Effector memory CD4-positive, alpha-beta T cell (primary cell): ENCODE measurements at places on chromosomes 4 and X.

DNA sequence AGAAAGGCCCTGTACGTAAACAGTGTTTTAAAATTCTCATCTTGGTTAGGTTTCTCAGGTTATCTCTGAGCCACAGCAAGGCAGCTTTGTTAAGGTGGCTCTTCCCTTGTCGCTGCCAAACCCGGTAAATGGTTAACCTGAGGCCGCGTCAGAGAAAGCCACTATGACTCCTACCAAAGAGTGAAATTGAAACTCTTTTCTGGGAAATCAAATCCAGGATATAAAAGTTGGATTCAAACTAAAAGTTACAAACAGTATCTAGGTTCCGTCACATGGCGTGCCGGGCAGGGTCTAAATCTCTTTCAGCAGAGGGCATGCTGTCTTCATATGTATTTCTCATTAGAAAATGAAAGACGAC lies 433 bp downstream of the MMAA start:
- peak; percentile 16 for DNase-seq

- no peak for DNase-seq
Observed at GRCh38 chr4:37439809-37440474, 195.4 kb downstream of the NWD2 start.

DNA sequence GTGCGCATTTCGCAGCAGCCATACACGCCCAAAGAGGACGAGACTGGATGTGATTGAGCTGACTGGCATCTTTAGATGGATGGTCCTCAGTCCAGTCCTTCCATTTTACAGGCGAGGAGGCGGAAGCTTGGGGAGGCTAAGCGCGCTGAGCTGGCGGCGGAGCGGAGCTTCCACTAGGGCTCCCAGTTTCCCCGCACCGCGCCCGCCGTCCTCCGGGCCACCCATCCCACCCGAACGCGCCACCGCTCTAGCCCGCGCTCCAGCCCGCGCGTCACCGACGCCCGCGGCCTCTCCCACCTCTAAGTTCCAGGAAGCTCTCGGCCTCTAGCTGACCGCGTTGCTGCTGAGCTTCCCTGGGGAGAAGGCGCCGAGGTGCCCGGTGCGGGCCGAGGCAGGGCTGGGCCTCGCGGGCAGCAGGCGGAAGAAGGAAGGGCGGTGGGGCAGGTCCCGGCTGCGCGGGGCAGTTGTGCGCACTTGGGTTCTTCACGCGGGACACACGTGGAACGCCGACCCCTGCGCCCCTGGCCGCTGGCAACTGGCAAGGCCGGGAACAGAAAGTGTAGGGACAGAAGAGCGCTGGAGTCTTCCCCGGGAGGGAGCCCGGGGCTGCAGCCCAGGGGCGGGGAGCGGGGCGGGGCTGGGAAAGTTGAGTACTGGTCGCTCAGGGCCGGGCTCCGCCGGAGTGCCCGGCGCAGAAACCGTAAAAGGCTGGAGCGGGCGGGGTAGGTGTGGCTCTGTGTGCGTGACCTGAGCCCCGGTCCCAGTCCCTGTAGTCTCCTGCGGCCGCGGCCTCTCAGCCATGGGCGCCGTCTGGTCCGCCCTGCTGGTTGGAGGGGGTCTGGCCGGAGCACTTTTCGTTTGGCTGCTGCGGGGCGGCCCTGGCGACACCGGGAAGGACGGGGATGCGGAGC lies at the start of gene STBD1:
Gene STBD1 (plus strand): TSS at position 763 of the 911 bp plus-strand sequence. CDS start 37 bp downstream, at position 800.
- DNase-seq = no peak

DNA sequence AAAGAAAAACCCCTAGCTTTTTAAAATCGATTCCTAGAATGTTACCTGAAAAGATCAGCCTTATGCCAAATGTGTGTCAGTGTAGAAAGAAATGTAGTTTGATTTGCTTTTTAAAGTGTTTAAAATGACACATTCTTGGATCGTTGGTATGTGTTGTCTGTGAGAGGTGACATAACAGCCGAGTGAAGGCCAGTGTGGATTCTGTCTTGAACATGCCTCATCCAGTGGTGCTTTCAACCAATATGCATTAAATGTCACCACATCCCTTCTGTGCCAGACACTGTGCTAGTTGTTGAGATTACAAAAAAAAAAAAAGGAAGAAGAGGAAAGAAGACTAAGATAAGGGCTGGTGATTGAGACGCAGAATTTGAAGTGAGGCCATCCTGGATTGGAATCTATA lies 994.2 kb upstream of the TENM3 start:
- no peak for DNase-seq

- DNase-seq = no peak
Observed at GRCh38 chr4:83716874-83717273, 181.0 kb downstream of the GPAT3 start.

- DNase-seq = no peak
Observed at GRCh38 chrX:155071694-155072280, 479 bp downstream of the BRCC3 start.

GRCh38 chr4:85591406-85592098 lies 116.6 kb downstream of the ARHGAP24 start:
- no peak for DNase-seq

DNA sequence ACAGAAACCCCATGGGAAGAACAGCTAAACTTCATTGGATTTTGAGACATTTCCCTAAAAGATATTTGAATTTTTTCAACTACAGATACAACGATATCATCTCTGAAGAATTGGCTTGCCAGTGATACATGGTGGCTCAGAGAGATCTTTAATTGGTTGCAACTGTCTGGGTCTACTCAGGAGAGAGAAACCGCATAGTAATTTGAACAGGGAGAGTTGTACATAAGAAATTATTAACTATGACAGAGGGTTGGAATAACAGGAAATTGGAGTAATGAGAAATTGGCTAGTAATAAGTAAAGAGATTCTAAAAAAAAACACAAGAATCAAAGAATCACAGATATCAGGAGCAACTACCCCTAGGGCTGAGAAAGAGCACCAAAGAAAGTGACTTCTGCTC lies 118.4 kb downstream of the KLHL13 start:
- DNase-seq = no peak

- DNase-seq = no peak
Observed at GRCh38 chrX:117327373-117327772, 789.2 kb downstream of the KLHL13 start.

DNA sequence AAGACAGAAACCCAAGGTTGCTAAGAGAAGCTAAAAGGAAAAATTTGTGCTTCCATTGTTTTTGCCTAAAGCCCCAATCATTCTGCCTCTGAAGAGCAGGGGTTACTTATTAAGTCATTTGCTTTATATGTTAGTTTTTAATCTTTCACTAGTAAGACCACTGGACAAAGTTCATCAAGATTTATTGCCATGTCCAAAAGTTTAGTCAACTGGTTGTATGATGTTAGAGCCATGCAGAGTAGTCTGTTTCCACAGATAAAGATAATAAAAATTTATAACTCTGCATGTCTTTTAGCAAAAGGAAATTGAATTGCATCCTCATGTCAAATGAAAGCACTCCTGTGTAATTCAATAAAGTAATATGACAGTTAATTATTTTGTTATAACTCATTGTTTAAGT lies 75.8 kb upstream of the PRKG2 start:
- DNase-seq = no peak

DNA sequence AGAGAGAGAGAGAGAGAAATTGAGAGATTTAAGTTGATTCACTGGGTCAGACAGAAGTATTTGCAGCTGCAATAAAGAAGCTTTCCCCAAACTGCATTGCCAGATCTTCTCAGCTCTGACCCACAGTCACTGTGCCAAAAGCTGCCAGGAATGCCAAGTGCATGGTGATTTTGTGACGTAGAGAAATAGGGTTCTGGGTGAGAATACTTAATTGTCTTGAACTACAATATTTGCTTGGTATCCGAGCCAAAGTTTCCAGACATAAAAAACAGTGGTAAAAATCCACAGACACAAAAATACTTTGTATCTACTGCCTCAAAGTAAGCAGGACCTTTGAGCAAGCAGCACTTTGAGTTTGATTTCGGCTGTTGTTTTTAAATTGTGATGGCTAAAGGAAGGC lies 331.1 kb downstream of the GRID2 start:
- no peak for DNase-seq

DNA sequence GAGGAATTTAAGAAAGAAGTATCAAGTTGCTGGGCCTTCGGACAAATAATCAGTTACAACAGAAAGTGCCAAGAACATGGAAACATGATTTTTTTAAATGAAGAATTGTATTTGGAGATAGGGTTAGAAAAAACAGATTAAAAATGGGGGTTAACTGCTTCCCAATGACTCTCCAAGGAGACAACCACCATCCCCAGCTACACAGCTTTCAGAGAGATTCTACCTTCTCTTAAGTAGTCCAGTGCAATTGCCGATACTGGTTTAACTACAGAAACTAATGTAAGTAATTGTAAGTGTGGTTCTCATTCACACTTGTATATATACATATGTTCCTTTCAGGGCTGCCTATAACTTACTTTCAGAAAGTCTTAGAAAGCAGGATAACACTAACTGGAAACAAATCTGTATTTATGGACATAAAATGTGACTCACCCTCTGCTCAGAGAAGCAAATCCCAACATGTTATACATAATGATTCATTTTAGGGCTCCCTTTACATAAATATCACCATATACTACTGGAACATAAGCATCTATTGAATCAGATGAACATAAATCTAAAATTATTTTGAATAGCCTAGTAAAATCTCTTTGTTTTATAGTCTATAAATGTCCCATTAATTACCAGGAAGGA lies 248.9 kb upstream of the UGT8 start:
- no peak for DNase-seq

DNA sequence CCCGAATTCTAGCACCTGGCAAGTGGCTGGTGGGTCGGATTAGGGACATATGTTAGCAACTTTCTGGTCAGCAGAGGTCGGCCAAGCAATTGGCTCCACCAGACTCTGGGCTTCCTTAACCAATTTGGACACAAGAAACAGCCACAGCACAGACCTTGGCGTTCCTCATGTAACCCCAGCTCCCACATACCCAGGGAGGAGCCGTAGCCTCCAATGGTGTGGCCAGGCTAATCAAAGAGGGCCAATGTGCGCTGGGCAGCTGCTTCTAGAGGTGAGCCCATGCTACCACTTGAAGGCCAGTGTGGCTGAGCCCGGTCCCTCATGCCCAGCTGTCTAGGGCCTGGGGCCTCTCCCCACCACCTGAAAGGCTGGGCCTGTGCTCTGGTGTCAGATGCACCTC lies 82.5 kb upstream of the MSX1 start:
- DNase-seq = no peak

DNA sequence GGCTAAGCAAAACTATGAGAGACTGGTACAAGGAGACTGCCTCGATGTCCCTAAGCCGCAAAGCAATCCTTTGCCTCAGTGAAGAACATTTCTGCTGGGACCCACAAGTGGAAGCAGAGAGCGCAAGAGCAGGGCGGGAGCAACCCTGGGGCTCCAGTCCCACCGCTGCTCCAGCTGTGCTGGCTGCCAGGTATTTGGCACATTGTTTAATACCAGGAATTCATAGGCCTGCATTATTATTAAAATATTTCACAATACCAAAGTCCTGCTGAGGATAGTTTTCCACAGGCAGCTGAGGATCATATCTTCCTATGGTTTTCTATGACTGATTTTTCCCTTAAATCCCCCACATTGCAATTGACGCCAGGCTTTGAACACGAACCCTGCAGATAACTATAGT lies 163.5 kb upstream of the TLL1 start:
- no peak for DNase-seq

DNA sequence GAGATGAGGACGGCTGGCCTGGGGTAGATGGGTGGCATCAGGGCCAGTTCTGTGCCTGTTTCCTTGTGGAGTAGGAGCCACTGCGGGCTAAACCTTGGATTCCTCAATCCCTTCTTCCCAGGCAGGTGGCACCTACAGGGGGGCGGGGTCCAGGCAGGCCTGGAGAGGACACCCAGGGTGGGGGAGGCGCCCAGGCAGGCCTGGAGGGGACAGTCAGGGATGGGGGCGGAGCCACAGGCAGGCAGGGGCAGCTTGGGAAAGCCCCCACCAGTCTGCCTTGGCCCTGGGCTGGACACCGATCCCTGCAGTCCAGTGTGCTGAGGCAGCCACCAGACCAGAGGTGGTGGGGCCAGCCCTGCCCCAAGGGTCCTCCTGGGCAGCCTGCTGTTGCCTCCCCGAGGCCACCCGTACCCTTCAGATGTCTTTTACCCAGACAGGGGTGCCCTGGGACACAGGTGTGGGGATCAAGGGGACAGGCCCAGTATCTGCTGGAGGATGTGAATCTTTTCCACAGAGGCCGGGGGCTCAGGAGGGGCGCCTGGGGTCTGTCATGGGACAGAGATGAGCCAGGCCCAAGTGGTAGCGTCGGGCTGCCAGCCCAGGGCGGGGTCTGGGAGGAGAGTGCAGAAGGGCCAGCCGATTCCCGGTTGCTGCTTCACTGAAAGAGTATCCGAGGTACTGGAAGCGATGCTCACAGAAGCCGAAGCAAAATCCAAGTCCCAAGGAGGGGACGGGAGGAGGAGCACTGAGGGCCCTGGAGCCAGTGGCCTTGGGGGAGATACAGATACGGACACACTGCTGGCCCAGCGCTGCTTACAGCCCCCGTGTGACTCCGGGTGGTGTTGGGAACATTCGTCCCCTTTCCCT lies 34.5 kb downstream of the LRPAP1 start:
- no peak for DNase-seq

DNA sequence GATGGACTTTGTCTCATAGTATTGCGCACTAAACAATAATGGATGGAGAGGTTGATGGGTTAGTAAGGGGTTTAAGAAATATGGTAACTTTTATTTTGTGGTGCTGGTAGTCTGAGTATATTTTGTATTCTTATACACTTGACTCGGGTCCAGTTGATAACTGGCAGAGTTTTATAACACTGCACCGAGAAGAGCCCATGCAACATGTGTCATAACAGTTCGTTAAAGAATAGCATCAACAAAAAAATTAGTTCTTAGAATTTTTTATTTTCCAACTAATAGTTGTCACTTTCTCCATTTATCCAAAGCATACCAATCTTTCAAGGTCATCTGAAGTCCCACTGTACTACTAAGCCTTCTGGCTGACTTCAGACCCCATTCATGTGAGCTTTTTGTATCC lies 175.1 kb downstream of the SOWAHB start:
- no peak for DNase-seq
